ENCODE measurements at places on chromosomes 3 and 15.
A peak's percentile ranks its signal among the peaks of the same experiment; 100 is the strongest.

GRCh38 chr3:191563722-191564121 lies 102.8 kb downstream of the PYDC2 start:
- no peak for DNase-seq

DNA sequence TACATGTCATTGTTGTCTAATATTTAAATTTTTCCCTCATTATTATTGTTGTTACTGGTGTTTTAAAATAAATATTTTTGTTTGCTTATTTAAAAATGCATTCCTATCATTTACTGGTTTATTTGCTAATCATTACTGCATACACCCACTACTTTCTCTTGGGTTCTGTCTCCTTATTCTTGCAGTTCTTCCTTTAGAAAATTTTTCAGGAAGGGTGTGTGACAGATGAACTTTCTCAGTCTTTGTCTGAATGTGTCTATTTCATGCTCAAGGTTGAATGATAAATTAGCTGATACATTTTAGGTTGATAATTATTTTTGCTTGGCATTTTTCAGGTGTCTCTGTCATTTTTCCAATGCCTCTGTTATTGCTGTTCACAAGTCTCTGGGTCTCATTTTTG lies 7.4 kb downstream of the AQP9 start:
- no peak for DNase-seq

GRCh38 chr3:197801891-197802778 lies 11.1 kb downstream of the LRCH3 start:
- DNase-seq: peak; percentile 35

- no peak for DNase-seq
Measured at GRCh38 chr15:80455051-80455648, 51.0 kb downstream of the ARNT2 start.

DNA sequence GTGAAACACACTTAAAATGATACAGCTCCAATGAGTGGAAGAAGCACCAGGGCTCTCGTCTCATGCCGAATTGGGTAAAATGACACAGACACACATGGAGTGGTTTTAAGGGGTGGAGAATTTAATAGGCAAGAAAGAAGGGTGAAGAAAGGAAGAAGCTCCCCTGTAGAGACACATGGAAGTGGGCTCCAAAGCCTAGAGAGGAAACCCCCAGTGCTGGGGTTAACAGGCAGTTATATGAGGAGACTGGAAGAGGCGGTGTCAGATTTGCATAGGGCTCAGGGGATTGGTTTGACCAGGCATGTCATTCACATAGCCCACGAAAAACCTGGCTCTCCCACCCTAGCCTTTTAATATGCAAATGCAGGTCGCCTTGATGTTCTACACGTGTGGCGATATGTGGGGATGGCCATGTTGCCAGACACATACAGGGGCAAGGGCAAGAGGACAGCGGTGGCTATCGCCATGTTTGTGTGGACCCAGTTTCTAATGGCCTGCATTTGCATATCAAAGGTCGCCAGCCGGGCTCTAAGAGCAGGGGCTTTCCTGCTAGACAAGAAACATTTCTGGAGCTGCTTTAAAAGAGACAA lies 1.9 kb upstream of the DPH6 start:
- peak; percentile 86 for DNase-seq

GRCh38 chr15:68653031-68653635 lies 74.3 kb downstream of the CORO2B start:
- DNase-seq: no peak

DNA sequence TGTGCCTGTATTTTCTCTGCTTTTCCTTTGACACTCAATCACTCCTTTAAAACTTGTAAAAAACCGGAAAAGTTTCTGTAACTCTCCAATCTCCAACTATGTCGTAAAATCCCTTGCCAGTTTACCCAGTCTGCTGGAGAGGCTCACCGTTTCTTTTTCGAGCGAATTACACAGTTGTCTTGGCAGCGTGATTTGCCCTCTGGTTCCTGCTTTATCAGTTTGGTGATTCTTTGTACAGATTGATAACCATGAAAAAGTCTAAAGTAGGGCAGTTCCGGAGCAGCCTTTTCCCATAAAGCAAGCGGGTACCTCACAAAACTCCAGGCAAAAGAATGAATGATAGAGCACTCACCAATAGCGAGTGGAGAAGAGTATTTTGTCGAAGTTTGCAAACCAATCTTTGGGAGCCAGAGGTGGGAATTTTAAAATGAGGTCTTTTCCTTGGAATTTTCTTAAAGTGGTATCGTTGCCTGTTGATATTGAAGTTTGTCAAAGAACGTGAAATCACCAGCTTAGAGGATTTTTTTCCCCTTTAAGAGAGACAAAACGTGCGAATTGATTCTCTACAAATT lies at the start of gene TTC23:
TTC23 (minus strand) TSS at position 312 of the 572 bp plus-strand sequence. CDS start 20,869 bp downstream, outside the sequence.
- DNase-seq: peak; percentile 76

GRCh38 chr3:183534249-183534648 lies 21.3 kb downstream of the KLHL6 start:
- DNase-seq: no peak

- DNase-seq: peak; percentile 89
Measured at GRCh38 chr15:43204016-43204901, 16.6 kb downstream of the EPB42 start.

- no peak for DNase-seq
Measured at GRCh38 chr3:73447111-73447510, 177.6 kb downstream of the PDZRN3 start.

GRCh38 chr3:89372456-89372855 lies 265.0 kb downstream of the EPHA3 start:
- no peak for DNase-seq

DNA sequence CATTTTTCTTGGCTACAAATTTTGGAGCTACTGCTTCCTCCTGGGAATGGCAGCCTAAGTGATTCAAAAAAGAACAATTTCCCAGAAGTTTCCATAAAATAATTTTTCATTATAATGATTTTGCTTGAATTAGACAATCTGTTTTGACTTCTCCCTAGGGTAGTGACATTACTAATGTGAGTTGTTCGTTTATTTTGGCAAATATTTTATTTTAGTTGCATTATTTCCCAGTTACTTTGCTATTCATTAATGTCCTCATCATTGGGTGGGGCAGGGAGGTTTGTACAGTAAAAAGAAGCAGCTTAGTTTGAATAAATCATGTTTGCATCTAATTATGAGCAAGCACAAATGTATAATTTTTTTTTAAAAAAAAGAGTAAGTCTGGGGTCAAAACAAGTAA lies 686.6 kb downstream of the ROBO2 start:
- DNase-seq: no peak

GRCh38 chr15:64209680-64210334 lies 47.0 kb upstream of the PPIB start:
- peak; percentile 21 for DNase-seq

- no peak for DNase-seq
Measured at GRCh38 chr3:198070871-198071270, 110.9 kb downstream of the LMLN start.

- DNase-seq: peak; percentile 47
Measured at GRCh38 chr3:102238362-102238761, 196.5 kb upstream of the ZPLD1 start.

DNA sequence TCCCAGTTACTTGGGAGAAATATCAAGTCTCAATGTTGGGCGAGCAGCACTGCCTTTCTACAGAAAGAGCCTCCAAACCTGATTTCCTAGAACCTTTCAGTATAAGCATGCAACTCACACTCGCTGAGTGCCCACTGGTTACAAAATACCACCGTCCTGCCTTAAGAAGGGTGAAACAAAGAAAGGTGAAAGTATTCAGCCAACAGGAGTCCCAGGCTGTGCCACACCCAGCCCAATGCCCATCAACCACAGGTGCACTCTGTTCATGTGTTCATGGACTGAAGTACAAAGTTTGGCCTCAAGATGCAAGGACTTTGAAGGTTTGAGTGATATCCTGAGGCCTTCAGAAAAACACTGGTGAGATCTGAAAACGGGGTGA lies 34.0 kb downstream of the IL17RD start:
- no peak for DNase-seq

- DNase-seq: no peak
Measured at GRCh38 chr3:138638641-138639040, 30.1 kb downstream of the FAIM start.

- DNase-seq: no peak
Measured at GRCh38 chr3:137325934-137326333, 368.2 kb downstream of the IL20RB start.

- DNase-seq: peak; percentile 78
Measured at GRCh38 chr3:108477511-108478147, 32.8 kb downstream of the MYH15 start.

DNA sequence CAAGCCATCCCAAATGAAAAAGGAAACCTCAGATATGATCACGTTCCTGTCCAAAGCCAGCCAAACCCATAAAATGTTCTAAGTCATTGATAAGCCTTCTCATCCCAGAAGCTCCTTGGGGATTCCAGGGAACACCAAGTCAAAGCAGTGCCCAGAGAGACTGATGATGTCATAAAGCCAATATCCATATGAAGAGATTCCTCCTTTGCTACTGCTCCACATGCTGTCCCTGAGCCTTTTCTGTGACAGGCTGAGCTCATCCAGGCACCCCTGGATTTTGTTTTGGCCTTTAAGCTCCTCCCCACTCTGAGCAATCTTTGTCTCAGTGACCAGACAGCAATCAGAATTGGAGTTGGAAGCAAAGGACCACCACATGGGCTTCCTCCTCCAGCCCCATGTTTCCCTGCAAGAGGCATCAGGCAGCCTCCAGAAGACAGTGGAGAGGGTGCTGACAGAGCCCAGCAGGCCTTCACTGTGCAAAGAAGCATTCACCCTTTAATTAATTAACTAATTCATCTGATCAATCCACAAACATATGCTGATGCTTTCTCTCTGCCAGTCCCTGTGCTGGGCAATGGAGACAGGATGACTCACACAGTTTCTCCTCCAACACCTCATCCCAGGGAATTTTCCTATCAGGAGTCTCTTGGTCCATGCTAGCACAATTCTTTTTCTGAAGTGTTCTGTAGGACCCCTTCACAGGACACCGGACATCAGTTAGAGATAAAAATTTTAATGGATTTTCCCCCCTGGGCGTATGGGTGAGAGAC lies 25.0 kb downstream of the MEX3B start:
- DNase-seq: no peak

DNA sequence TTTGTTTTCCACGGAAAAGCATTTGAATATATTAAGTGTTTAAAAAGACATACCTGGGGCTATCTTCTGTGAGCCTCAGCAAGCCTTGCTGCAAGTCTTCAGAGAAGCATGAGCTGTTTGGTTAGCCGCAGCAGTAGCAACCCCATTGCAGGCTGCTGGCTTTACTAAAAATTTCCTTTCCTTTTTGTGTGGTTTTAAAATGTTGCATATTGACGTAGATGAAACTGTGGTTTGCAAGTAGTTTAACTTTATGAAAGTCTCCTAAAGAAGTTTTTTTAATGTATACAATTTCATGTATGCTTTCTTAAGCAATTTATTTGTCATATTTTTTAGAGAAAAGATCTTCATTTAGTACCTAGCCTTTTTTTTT lies at the start of gene GPR171:
GPR171 (minus strand) TSS at position 166 of the 370 bp plus-strand sequence. CDS start 3,830 bp downstream, outside the sequence.
- DNase-seq: no peak

DNA sequence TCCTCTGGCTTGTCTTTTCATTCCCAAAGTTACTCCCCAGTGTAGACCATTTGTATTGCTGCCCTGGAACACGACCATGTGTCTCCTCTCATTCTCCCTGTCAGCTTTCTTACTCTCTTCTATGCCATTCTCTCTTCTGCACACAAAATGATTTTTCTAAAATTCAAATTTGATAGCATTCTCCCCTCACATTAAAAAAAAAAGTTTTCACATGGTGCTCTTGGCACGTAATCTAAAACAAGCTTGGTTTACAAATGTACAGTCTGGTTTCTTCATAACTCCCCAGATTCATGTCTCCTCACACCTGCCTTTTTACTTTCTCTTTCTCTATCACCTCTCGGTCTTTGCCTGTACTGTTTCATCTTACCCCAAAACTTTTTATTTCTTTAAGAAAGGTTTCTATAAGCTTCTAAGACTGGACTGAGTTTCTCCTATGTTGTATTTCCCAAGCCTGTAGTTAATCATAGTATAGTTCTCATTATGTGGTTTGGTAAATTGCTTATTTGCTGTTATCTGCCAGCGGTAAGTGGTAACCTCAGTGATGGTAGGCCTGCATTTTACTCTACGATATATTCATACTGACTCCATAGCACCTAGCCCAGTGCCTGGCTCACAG lies 31.2 kb downstream of the BCHE start:
- DNase-seq: no peak

- DNase-seq: no peak
Measured at GRCh38 chr15:25712192-25712960, 150.8 kb downstream of the ATP10A start.

Measured in GM23338 (cell line).